ENCODE measurements at places on chromosomes 11 and 22.

- DNase-seq, result no peak
Measured at GRCh38 chr11:27837895-27838563, 137.8 kb upstream of the BDNF start.

DNA sequence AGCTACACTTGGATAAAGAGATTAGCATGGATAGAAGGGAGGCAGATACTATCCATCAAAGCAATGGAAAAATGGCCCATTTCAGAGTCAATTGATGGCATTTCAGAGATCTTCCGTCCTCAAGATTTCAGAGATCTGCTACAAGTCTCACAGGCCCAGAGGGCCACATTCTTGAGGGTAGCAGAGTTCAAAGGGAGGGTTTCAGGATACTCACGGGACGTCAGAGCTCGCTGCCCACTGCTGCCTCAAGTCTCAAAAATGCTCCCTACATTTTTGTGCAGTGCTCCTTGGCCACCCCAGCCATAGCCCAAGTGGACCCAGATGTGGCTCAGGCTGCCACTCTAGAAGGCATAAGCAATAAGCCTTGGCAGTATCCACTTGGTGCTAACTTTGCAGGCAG, 24.9 kb downstream of the RTL6 start:
- DNase-seq, result no peak

- no peak for DNase-seq
Measured at GRCh38 chr11:64229090-64229743, 1.1 kb upstream of the DNAJC4 start.

- DNase-seq, result no peak
Measured at GRCh38 chr22:37260155-37260795, 16.2 kb upstream of the RAC2 start.

DNA sequence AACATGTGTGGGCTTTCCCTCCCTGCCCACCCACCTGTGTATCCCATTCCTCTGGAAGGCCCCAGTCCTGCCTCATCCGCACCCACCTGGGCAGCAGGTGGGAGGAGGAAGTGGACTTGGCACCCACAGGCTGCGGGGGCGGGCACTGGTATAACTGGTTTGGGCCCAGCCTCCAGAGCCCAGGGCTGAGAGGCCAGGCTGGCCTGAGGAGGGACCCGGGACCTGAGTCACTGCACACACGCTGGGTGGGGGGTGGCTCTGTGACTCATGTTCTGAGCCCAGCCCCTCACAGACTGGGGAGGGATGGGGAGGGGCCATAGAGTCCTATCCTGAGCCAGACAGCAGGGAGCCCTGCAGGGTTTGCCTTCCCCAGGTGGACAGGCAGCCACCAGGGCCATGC, 16.7 kb downstream of the PHLDA2 start:
- no peak for DNase-seq

DNA sequence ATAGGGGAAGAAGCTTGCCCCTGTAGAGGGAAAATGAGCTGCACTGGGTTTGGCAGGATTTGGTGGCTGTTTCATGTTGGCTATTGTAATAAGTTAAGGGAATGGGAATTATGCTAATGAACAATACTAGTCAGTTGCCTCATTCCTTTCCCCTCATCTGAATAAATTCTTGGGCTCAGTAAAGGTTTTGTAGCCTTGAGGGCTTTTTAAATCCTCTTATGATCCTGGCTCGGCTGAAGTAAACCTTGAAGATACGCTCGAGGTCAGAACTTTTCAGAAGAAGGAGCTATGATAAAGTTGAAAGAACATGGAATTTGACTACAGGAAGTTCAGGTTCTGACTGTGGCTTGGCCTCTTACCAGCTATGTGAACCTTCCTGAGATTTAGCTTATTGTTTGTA, 448.7 kb downstream of the RAB38 start:
- DNase-seq, result no peak

- no peak for DNase-seq
Measured at GRCh38 chr11:128367573-128367972, 219.8 kb downstream of the ETS1 start.

DNA sequence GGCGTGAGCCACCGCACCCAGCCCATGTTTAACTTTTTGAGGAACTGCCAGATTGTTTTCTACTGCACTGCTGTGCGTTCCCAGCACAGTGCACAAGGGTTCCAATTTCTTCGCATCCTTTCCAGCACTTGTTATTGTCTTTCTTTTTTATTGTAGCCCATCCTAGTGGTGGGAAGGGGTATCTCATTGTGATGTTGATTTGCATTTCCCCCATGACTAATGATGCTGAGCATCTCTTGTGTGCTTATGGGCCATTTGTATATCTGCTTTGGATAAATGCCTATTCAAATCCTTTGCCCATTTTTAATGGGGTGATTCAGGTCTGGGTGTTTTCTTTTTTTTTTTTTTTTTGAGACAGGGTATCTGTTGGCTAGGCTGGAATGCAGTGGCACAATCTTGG, 36.6 kb upstream of the SYT7 start:
- DNase-seq, result no peak

- no peak for DNase-seq
Measured at GRCh38 chr11:126624506-126624905, 269.0 kb downstream of the ST3GAL4 start.

DNA sequence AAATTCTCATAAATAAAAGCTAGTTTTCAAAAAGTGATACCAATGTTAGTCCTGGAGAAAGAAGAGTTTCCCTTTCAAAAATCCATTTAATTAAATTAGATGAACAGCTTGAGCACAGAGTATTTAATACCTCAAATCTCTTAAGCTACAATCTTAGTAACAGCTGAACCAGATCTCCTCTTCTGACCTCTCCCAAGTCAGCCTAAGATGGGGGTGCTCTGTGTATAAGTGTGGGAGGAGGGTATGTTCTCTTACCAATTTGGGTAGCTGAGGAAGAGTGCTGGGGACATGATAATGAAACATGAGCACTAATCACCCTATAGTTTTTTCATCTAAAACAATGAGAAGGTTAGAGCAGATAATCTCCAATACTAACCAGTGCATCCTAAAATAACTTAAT, 9.6 kb downstream of the TPH1 start:
- DNase-seq, result no peak

DNA sequence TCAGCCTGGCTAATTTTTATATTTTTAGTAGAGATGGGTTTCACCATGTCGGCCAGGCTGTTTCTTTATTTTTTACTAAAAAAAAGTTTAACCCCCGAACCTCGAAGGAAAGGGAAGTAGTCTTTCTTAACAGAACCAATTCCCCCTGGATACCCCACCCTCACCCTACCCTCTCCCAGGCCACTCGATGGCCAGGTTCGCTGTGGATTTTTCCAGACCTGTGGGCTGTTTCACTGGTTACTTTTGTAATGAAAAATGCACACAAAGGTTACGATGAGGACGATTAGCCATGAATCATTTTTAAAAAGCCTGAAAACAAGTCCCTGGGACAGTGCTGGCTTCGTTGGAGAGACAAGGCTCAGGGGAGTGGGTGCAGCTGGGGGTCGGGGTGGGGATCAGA, 2.5 kb downstream of the TSPO start:
- DNase-seq, result no peak

GRCh38 chr11:67033661-67034166, 10.8 kb downstream of the SYT12 start:
- DNase-seq, result no peak

DNA sequence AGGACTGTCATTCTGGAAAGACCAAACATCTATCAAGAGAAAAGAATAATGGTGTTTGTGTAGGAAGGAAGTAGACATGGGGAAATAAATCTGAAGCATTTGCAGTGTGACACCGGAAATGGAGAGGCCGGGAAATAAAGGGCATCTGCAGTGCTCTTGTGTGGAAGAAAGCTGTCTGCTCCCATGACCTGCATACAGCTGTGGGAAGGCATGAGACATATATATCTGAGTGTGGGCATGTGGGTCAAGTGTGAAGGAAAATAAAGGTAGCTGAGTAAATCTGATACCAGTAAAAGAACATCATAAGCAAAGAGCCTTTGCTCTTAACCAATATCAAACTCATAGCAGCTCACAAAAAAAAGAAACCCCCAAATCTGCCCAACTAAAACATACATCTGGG, 72.1 kb upstream of the OR5AK2 start:
- no peak for DNase-seq

DNA sequence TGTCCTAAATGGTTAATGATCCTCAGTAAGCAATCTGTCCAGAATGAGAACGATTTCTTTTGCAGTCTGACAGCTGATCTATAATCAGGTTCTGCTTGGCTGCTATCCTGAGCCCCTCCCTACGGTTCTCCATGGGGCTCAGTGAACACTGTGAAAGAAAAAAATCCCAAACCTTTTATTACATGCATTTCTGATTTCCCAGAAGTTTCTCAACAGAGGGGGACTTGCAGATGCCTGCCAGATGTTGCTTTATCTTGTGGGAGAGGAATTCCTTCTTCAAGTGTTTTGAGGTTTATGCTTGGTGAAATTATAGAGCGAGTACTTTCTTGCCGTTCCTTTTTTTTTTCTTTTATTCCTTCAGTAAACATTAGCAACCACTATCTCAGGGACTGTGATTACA, 531.9 kb upstream of the ISX start:
- DNase-seq, result no peak

- DNase-seq, result no peak
Measured at GRCh38 chr11:75199412-75199955, 41.1 kb upstream of the TPBGL start.

DNA sequence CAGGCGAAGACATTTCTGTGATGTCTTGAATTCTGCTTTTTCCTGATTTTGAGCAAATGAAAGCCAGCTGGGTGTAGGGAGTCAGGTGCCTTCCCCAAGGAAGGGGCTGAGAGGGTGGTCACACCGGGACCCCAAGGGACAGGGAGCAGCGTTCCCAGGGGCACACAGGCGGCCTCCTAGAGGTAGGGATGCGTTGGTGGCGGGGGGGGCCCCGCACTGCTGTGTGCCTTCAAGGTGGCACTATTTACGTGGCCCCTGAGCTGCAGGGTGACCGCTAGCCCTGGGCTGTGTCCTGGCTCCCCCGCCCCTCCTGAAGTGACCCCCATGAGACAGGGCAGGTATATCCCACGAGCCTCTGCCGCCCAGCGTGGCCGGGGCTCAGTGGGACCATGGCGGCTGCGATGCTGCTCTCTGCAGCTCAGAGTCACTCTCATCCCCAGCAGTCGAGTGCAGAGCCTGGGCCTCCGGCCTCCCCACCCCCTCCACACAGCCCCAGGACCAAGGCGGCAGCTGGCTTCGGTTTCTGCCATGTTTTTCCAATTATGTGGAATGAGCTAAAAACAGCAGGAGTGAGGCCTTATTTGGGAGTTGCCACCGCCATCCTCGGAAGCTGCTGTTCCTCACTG, 60.9 kb downstream of the LRP5 start:
- no peak for DNase-seq

DNA sequence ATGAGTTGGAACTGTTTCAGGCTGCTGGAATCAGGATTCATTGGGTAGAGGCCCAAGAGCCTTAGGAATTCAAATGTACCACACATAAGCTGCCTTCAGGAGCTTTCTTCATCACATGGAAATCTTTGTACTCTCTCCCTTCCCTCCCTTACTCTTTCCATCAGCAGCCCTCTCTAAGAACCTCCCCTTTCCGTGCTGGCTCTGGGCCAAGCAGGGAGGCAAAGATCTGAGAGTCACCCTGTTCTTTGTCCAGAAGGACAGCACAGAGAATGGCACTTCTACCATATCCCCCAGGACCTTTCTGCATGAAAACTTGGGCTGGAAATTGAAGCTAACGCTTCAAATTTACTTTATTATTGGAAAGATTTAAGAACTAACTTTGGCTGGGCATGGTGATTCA, 20.7 kb upstream of the TPBGL start:
- DNase-seq, result no peak

DNA sequence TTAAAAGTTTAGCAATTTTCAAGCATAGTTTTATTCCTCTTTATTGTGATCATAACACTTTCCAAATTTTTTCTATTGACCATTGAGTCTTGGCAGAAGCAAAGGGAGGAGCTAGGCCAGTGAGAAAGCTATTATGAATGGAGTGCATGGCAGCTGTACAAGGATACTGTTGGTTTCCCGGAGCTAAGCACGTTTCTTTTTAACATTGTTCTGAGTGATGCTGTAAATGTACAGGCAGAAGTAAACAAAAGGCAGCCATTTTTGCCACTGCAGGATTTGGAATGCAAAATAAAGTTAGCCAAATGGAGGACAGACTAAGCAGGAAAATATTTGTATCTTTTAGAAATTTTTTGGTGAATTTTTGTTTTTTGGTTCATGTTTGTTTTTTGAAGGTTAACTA, 16.2 kb downstream of the CBL start:
- DNase-seq, result no peak

DNA sequence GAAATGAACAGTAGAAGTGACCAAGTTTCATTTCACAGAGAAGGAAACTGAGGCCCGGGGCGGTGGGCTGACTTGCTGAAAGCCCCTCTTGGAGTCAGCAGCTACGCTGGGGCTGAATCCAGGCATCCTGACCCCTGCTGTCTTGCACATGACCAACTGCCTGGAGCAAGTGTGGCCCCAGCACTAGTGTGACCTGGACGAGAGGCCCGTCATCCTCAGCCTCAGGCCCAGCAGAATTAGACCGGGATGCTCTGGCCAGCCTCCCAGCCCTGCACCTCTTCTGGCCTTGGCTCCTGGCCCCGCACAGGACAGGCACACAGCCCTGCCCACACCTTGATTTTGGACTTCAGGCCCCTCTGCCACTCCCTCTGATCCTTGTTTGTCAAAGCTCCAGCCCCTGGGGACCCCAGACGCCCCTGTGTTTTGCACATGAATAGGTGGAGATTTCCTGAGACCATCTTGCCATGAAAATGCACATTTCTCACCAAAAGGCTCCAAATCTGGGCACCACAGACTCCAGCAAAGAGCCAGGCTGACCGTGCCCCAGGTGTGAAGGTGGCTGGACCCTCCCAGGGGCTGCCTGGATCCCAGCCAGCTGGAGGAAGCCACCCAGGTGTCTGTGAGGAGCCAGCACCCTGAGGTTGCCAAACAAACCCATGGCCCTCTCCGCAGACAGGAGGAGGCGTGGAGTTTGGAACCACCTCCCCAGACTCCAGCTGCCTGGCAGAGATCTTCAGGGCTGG, 24.9 kb downstream of the FGF4 start:
- DNase-seq, result no peak

- no peak for DNase-seq
Measured at GRCh38 chr22:42763965-42764480, 43.4 kb upstream of the A4GALT start.

DNA sequence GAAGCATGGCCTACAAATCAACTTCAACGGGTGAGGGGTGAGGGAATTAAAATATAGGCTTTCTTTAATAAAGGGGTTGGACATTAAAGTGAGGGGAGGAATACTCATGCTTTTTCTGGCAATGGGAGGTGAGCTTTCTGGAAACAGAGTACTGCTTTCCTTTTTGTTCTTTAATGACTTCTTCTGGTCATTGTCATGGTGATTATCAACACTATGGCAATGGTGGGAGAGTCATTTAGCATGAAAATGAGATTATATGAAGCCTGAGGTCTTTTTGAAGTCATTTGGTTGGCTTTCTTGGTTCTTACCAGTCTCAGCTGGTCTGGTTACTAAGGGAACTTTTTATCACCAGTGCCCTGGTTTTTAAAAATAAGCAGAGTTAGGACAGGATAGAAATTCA, 475.8 kb upstream of the LRRC4C start:
- DNase-seq, result no peak

DNA sequence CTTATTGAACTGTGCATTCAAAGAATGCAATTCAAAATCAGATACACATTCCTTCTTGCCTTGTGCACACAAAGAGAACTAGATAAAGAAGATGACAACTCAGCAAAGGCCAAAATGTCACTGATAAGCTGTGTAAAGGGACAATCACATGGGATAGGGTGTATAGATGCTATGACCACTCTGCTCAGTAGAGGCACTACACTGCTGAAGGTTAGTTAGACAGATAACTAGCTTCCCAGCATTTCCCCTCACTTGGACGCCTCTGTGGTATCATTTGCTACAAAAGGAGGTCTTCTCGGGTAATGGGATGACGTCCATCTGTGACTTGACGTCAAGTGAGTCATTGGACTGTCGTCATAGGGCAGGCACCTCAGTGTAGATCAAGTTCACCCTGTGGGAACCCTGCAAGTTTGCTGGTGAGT, 424.9 kb upstream of the CCDC90B start:
- no peak for DNase-seq

Data from activated T-cell treated with anti-CD3 and anti-CD28 coated beads for 48 hours (primary cell).